ENCODE measurements at places on chromosomes 16 and 17.

DNA sequence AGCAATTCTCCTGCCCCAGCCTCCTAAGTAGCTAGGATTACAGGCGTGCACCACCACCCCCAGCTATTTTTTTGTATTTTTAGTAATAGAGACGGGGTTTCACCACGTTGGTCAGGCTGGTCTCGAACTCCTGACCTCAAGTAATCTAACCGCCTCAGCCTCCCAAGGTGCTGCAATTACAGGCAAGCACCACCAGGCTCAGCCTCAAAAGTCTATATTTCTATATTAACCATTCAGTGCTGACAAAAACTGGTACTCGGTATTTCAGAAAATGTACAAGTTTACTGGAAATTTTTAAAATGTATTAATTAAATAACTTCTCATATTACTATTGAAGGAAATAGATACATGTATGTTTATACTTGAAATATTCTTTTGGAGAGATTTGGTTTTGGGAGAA is 1.4 kb upstream of the HEXD start:
- H3K27me3 ChIP-seq = no peaks in the 10 kb centered on the region
- H3K4me3 ChIP-seq = no peak overlapping the region
- no peak overlapping the region for H3K27ac ChIP-seq
- no peak for DNase-seq
- H3K4me1 ChIP-seq = peaks cover 7% of the 10 kb centered on the region

DNA sequence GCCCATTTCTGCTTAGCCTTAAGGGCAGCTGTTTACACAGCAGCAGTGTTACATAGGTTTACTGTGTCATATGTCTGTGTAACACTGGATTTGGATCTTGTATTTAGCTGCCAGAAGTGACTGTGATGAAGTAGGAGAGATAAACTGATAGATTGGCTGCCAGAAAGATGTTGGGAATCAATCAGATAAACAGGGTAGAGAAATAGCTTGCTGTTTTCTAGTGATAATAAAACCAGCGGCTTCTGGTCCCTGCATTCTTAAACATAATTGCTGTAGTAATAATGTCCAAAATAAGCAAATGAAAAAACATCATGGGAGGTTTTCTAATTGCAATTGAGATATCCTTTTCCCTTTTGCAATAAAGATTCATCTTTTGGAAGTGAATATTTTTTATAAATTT is 68.7 kb downstream of the AATF start:
- H3K4me3 ChIP-seq = no peak overlapping the region
- no peaks in the 10 kb centered on the region for H3K36me3 ChIP-seq
- H3K4me1 ChIP-seq = no peaks in the 10 kb centered on the region
- H3K27me3 ChIP-seq = no peaks in the 10 kb centered on the region
- DNase-seq = no peak

DNA sequence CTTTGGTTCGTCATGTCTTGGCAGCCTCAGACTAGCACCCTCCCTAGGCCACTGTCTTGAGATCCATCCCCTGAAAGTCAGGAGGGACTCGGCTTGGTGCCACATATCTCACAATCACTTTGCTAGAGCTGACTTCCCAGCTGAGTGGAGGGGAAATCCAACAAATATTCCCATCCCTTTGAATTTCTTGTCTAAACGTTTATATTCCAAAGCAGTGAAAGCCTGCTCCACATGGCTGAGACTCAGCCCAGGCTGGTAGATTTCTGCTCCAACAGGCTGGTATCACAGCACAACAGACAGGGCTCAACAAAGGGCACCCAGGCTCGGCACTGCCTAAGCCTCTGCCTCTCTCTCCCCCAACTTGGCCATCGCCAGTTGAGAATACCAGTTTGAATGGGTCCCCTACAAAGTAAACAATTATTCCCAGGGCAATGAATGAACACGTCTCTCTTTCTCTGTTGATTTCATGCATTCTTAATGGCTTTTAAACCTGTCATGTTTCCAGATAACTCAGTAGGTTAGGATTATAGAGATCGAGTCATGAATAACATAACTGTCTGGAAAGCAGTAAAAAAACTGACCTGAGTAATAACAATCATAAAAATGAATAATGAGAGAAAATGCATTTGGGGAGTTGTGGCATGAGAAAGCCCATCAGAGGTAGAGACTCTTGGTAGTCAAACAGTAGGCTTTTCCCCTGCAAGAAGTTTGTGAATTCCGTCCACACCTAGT is 1.0 kb downstream of the KRT13 start:
- no peak overlapping the region for H3K4me3 ChIP-seq
- H3K27ac ChIP-seq = no peak overlapping the region
- H3K4me1 ChIP-seq = no peaks in the 10 kb centered on the region

GRCh38 chr16:77652399-77652798 is 69.9 kb upstream of the NUDT7 start:
- H3K27me3 ChIP-seq = peaks cover 4% of the 10 kb centered on the region
- H3K36me3 ChIP-seq = no peaks in the 10 kb centered on the region
- no peaks in the 10 kb centered on the region for H3K4me1 ChIP-seq
- no peak overlapping the region for H3K27ac ChIP-seq
- no peak overlapping the region for H3K4me3 ChIP-seq
- DNase-seq = no peak

- peak; percentile 60 for DNase-seq
- H3K36me3 ChIP-seq = no peaks in the 10 kb centered on the region
- no peak overlapping the region for H3K27ac ChIP-seq
- peak overlapping the region; percentile 84 for H3K4me3 ChIP-seq
- peaks cover 65% of the 10 kb centered on the region for H3K4me1 ChIP-seq
These were observed 1.1 kb downstream of the VAT1 start for GRCh38 chr17:43020789-43021740.

DNA sequence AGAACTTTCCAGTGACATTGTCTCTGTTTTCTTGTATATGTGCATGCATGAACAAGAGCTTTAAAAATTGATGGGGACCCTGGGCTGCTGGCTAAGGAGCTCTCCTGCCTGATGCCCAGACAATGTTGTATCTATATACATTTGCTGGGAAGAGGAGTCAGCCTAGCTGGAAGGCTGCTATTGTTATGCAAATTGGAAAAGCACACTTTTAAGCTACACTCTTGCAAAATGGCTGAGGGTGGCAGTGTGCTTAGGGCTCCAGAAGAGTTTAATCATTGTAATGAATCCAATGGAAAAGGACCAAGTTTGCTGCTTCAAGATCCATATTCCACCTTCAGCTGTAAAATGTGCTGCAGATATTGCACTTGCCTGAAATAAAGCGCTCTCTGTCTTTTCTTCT is 171.8 kb downstream of the PRKCA start:
- no peaks in the 10 kb centered on the region for H3K4me1 ChIP-seq
- H3K27me3 ChIP-seq = no peaks in the 10 kb centered on the region
- DNase-seq = no peak
- no peak overlapping the region for H3K4me3 ChIP-seq
- no peak overlapping the region for H3K27ac ChIP-seq
- no peaks in the 10 kb centered on the region for H3K36me3 ChIP-seq

DNA sequence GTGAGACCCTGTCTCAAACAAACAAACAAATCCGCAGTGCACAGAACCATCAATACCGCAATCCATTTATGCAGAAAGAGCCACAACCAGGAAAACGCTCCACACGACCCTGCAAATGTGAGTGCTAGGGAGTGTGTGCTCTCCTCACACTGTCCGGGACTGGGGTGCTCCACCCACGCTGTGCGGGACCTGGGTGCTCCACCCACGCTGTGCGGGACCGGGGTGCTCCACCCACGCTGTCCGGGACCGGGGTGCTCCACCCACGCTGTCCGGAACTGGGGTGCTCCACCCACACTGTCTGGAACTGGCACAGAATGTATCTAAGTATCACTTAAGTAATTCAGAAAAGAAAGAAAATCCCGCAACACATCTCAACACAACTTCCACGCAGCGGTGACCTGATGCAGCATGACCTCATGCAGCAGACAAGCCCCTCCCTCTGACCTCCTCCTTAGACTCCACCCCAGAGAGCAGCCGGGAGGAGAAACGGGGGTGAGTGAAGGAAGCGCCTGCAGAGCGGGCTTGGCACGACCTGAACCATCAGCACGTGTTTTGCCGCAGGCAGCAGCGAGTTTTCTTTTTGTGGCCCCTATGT is 38.5 kb downstream of the ZNF276 start:
- H3K4me3 ChIP-seq = no peak overlapping the region
- no peaks in the 10 kb centered on the region for H3K27me3 ChIP-seq
- peaks cover 7% of the 10 kb centered on the region for H3K36me3 ChIP-seq
- H3K27ac ChIP-seq = no peak overlapping the region
- peaks cover 9% of the 10 kb centered on the region for H3K4me1 ChIP-seq
- no peak for DNase-seq

- peaks cover 21% of the 10 kb centered on the region for H3K27me3 ChIP-seq
- H3K36me3 ChIP-seq = peaks cover 27% of the 10 kb centered on the region
- no peak for DNase-seq
- H3K4me3 ChIP-seq = no peak overlapping the region
These were observed 13.5 kb upstream of the SMIM5 start for GRCh38 chr17:75619506-75620431.

DNA sequence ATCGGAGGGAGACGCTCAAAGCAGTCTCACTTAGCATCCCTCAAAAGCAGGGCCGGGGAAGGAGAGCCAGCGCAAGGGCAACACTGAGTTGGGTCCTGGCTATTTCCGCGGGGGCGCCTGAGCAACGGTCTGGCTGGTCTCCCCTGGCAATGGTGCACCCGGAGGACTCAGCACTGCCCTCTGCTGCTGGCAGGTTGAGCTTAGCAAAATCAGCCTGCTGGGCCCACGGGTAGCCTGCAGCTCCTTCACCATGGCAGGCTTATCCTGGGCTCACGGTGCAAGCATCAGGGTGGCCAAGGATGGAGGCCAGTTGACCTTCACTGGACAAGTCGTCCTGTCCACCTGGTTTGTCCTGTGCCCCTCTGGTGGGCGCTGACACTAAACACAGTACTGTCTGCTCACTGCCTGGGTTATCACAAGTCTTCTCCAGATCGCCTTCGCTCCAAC is 14.4 kb upstream of the ALDH3A1 start:
- no peak overlapping the region for H3K27ac ChIP-seq
- peaks cover 5% of the 10 kb centered on the region for H3K4me1 ChIP-seq
- peaks cover 43% of the 10 kb centered on the region for H3K27me3 ChIP-seq
- no peak for DNase-seq
- H3K36me3 ChIP-seq = no peaks in the 10 kb centered on the region
- no peak overlapping the region for H3K4me3 ChIP-seq

DNA sequence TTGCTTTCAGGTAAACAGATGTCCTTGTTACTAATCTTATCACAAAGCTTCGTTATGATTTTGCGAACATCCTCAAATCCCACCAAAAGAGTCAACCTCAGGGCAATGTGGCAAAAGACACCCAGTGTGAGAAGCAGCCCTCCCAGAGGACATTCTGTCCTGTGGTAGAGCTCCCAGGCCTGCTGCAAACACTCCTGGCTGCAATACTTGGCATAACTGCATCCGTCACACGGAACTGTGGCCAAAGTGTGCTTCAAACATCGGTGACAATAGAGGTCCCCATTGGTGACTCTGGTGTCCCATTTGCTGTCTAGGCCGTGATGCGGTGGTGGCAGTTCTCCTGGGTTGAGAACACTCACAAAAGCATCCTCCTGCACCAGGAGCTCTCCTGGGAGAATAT is 29.5 kb downstream of the SMYD4 start:
- DNase-seq = no peak
- H3K36me3 ChIP-seq = peaks cover 46% of the 10 kb centered on the region
- H3K27me3 ChIP-seq = no peaks in the 10 kb centered on the region
- H3K27ac ChIP-seq = no peak overlapping the region

GRCh38 chr17:194828-195602 is 13.6 kb upstream of the DOC2B start:
- H3K27ac ChIP-seq = no peak overlapping the region
- H3K27me3 ChIP-seq = peaks cover 51% of the 10 kb centered on the region
- DNase-seq = no peak
- H3K4me1 ChIP-seq = no peaks in the 10 kb centered on the region

Data from T-cell (primary cell).